ENCODE measurements at places on chromosomes 6 and 20. TPM values are rescaled to one million over a fixed set of nuclear protein-coding genes. Genes with fewer than 3 reads are reported as not detected.

Gene ACTR5
- total RNA-seq: 5.5 TPM

Gene KCNG1
- 5.5 TPM for total RNA-seq

Gene UBE3D
- total RNA-seq: 11.3 TPM

Gene MUC21
- not detected for total RNA-seq

Gene C4B
- 1.4 TPM for total RNA-seq

Gene ELOVL4
- total RNA-seq: 8.4 TPM

Gene IRAK1BP1
- total RNA-seq: 7.4 TPM

Gene ZNF451
- 48.9 TPM for total RNA-seq

Gene RAET1G
- total RNA-seq: 2.6 TPM

Gene PACRG
- 0.37 TPM for total RNA-seq

Gene PREP
- total RNA-seq: 17.3 TPM

Gene GHRH
- not detected for total RNA-seq

Gene AURKA
- 29.4 TPM for total RNA-seq

Gene PRRT1
- total RNA-seq: under 0.01 TPM

Gene GGTLC1
- not detected for total RNA-seq

Gene BTN1A1
- under 0.01 TPM for total RNA-seq

Gene FAM184A
- 1.4 TPM for total RNA-seq

Gene RHAG
- not detected for total RNA-seq

Gene NHLRC1
- 2.0 TPM for total RNA-seq

Gene SEL1L2
- total RNA-seq: not detected

Gene PTK6
- total RNA-seq: under 0.01 TPM

Gene ZSCAN9
- 5.5 TPM for total RNA-seq

Gene CENPW
- 14.7 TPM for total RNA-seq

Gene FOXA2
- total RNA-seq: not detected

Gene HDGFL1
- total RNA-seq: not detected

Gene CALHM6
- total RNA-seq: 0.59 TPM

Gene MOXD1
- total RNA-seq: 14.3 TPM

Gene DIDO1
- 47.1 TPM for total RNA-seq

Gene POM121L2
- total RNA-seq: not detected

Gene CASS4
- total RNA-seq: 0.20 TPM

Gene ULBP3
- 17.3 TPM for total RNA-seq

Gene PDSS2
- 12.5 TPM for total RNA-seq
